ENCODE measurements at places on chromosomes 3 and 15.

DNA sequence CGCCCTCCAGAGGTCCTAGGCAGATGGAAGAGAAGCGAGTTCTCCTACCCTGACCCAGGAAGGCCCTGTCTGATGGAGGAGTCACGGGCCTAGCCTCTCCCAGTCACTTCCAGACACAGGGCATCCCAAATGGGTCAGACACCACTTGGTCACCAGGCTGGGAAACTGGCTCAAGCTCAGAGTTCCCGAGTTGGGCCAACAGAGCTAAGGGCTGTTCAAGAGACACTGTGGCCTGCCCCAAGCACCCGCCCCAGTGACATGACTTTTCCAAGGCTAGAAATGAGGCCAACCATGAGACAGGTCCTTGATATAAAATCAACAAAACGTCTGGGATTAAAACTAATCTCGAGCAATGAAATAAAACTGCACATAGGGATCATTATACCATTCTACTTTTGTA lies 113.8 kb downstream of the IQSEC1 start:
- no peak for DNase-seq

GRCh38 chr15:63555507-63555906 lies 41.7 kb upstream of the FBXL22 start:
- DNase-seq = no peak

DNA sequence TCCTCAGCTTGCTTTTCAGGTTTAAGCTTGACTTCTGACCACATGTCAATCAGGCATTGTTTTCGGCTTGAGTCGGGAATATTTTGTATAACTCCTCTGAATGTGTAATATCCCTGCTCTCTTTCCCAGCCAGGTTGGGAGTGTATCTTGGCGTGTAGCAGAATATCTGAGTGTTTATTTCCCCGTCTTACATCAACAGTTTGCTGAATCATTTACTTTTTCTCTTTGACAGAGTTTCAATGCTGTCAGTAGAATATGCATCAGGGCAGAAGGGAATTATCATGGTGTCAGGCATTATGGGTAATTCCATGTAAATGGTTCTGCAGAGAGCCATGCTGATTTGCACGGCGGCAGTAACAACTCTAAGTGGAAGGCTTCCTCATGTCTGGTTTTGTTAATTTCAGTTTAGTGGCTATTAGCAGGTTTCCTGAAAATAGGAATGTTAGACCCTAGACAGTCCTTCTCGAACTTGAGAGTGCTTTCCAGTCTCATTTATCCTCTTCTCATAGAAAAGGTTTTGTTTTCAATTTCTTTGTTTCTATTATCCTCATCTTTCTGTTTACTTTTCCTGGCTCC lies 566.3 kb downstream of the AGBL1 start:
- DNase-seq = no peak

DNA sequence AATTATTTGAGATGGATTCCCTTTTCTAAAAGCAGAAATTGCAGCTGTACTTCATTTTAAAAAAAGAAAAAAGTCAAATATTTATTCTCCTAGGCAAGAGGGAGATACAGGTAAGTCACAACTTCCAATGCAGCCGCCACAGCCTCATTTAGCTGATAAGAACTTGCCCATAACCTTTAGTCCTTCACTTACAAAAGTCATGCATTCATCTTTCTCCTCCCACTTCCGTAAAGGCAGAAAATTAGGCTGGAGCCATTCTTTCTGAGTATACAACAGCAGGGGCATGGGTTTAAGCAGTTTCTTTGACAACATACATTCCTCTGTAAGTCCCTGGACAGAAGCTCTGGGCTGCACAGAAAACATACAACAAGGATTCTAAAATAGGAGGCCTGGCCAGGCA lies 4.3 kb downstream of the SUCLG2 start:
- DNase-seq = no peak

- DNase-seq = no peak
Measured at GRCh38 chr3:79994397-79994796, 226.6 kb upstream of the ROBO1 start.

GRCh38 chr3:103909395-103909794 lies 1457.3 kb upstream of the ALCAM start:
- no peak for DNase-seq

DNA sequence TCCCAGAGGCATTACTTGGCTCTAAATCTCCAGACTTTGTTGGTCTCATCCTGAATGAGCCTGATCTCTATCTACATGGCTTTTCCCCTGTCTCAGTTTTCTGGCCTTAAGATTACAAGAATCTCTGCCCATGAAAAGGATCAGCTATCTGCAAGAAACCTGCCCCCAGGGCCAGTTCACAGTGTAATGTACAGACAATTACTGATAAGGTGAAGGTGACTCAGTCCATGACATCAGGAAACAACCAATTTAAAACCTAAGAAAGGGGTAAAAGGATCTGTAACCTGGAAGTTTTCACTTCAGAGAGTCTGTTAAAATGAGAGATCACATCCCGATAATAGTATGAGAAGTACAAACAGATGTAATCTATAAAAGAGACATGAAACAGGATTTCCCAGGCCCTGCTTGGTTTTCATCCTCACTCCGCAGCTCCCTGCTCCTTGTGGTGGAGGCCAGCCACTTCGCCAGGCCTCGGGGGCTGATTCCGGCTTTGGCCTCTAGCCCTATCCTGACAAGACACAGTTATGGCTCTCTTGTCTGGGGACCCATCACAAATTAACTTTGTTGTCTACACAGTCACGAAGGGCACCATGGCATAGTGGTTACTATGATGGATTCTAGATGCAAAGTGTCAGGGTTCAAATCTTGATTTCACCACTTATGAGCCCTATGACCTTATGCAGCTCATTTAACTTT lies 136.9 kb downstream of the THSD4 start:
- no peak for DNase-seq

GRCh38 chr15:40806672-40807027 lies 239 bp upstream of the ZFYVE19 start:
- DNase-seq = no peak

DNA sequence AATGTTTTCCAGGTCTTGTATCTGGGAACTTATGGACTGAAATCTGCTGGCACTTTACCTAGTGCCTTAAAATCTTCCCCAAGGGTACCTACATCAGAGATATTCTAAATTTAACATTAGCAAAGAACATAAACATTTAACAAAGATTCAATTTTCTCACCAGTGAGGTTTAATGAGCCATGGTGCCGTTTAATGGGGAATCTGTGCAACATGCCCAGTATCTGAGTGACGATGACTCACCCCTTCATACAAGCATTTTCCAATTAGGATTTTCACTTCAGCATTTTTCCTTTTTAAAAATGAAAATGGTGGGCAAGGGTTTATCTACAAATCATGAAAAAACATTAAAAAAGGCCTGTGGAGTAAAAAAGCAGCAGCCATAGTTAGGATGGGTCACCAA lies 189.4 kb downstream of the SLC9A9 start:
- no peak for DNase-seq
